ENCODE measurements at places on chromosomes 6 and 20.

- DNase-seq, result peak; percentile 57
Observed at GRCh38 chr20:63520934-63521601, 503 bp downstream of the PPDPF start.

DNA sequence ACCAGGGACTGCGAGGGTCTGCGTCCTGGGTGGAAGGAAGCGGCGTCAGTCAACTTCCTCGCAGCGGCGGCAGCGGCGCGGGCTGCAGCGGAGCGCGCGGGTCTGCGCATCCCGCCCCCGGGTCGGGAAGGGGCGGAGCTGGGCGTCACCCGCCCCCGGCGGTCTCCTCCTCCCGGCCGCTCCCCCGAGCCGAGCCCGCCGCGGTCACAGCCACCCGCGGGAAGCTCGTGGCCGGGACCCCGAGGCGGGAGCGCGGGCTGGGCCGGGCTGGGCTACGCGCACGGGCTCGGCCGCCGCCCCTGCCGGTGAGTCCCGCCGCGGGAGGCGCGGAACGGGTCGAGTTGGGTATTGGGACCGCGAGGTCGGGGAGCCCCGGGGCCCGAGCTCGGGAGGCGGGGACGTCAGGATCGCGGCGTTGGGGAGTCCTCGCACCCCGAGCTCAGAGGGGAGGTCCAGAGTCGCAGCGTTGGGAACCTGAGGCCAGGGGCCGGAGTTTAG lies at the start of gene PAQR8:
Gene PAQR8, plus strand, starts transcription at position 207 of the 498 bp plus-strand sequence. CDS start 41,063 bp downstream, outside the sequence.
- peak; percentile 60 for DNase-seq

- no peak for DNase-seq
Observed at GRCh38 chr6:7879980-7880717, 30.4 kb downstream of the TXNDC5 start.

DNA sequence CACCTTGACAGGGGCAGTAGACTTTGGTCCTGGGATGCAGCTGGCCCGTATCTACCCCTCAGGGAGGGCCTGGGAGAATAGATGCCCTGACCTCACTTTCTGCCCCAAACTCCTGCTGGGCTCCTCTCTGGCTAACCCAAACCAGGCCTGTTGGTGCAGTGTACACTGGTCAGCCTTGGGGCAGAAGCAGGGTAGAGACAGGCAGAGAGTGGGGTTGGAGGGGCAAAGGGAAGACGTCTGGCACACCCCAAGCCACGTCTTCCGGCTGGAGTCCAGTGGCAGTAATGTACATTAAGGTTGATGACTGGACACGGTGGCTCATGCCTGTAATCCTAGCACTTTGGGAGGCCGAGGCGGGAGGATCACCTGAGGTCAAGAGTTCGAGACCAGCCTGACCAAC lies 9.3 kb downstream of the DDR1 start:
- no peak for DNase-seq

DNA sequence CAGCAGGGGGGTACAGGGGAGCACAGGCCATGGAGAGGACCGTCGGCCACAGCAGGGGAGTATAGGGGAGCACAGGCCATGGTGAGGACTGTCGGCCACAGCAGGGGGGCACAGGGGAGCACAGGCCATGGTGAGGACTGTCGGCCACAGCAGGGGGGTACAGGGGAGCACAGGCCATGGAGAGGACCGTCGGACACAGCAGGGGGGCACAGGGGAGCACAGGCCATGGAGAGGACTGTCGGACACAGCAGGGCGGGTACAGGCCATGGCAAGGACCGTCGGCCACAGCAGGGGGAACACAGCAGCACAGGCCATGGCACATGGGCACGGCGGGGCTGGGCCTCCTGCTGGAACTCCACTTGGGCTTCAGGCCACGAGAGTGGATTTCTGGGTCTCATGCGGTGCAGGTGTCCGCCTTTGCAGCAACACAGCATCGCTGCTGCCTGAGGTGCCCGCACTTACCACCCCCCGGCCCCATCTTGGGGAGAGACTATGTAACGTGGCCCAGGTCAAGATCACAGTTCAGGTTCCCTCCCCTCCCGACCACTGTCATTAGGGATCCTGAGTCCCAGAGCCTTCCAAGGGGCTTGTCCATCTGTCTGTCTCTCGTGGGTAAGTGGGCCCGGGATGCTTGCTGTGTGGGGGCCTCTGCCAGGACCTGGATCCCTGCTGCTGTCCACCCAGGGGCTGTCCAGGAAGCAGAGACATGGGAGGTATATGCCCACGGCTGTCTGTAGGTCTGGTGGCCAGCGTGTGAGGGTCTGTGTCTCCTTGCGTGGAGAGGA lies 2.5 kb downstream of the NPBWR2 start:
- no peak for DNase-seq

- peak; percentile 23 for DNase-seq
Observed at GRCh38 chr6:153129873-153130514, 1.1 kb downstream of the RGS17 start.

GRCh38 chr20:41734506-41734945 lies 116.3 kb upstream of the CHD6 start:
- peak; percentile 52 for DNase-seq

DNA sequence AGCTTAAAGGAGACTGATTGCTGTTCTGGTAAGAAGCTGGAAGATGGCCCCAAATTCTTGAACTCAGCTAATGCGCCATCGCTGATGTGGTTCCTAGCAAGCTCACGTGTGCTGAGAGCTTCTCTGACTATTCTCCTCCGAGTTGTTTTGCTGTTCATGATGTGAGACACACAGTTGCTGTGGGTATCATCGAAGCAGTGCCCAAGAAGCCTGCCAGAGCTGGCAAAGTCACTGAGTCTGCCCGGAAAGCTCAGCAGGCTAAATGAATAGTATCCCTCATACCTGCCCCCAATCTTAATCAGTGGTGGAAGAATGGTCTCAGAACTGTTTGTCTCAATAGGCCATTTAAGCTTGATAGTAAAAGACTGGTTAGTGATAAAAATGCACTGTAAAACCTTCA lies 28.3 kb upstream of the BCLAF1 start:
- DNase-seq, result no peak

- no peak for DNase-seq
Observed at GRCh38 chr6:166382500-166382932, 224 bp downstream of the MPC1 start.

DNA sequence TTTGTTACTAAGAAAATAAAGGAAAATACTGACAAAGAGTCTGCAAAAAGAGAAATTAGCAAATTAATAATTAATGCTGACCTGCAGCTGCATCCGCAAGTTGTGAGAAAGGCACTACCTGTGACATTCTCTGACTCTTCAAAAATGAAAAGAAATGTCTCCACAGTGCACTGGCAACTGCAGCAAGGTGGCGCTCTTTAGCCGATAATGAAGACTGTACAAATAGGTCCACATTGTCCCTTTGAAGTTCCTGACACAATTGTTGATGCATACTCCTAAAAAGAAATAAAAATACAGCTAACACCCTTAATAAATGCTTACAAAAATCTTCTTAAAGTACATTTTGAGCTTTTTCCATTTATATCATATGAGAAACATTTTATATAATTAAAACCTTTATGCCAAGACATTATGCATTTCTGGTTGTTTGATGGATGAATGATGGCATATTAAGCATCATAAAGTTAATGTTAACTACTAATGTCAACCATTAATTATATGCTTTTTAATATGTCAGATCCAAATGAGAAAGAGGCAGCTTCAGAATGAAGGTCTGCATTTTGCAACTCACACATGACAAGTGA lies 96.5 kb downstream of the MMS22L start:
- peak; percentile 68 for DNase-seq

DNA sequence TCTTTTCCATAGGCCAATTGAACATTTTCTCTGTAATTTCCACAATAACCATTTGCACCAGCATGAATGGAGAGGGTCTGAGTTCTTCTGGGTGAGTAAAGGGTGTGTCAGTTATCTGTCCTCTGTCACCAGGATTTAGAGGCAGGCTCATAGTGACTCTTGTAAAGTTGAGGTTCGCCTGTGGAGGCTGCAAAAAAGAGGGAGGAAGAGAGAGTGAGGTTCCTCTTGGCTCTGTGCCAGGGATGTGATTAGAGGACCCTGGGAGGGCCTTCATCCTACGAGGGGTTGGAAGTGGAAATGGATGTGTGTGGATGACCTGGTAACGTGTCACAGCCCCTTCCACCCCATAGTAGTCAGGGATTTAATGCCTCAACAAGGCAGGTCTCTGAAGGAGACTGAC lies 242.0 kb downstream of the ESR1 start:
- DNase-seq, result no peak

DNA sequence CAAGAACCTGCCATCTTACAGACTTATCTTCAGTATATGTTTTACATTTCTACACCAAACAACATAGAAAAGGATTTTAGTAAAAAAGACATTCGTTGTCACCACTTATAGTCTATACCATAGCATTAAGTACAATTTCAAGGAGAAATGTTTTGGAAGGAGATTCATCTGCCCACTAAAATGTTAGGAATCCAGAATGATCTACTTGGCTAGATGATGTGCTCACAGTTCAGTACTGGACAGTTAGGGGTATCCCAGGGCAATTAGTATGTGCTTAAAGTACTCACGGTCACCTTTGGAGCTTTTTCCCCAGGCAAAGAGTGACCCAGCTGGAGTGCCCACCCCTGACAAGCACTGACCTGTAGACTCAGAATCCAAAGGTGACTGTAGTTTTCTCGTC lies 222.9 kb downstream of the SLC24A3 start:
- DNase-seq, result no peak

DNA sequence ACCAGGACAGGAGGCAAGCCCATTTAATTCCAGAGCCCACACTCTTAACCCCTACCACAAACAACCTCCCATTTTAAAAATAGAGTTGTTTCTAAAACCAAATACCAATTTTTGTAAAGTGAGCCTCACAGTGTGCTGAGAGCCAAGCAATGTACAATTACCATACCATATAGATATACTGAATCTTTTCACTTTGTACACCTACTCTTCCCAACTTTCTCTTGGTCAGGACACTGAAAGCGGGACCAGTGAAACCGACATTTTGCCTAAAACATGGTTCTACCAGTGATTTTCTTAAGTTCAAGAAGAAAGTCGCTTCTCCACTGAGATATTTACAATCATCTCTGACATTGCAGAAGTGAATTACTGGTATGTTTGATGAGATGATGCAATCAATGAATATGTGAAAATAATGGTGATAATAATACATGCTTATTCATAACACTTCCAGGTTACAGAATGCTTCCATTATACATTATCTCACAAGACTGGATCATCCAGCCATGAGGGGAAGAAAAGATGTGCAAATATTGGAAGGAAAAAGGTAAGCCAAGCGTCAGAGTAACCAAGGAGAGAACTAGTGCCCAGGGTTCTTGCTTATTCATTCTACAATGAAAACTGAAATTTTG lies 74.1 kb downstream of the HIVEP2 start:
- DNase-seq, result no peak

- no peak for DNase-seq
Observed at GRCh38 chr6:71965404-71965803, 79.1 kb downstream of the RIMS1 start.

All from neural crest cell (in vitro differentiated cells).